BE2C (cell line): ENCODE measurements at places on chromosomes 12 and 14.

DNA sequence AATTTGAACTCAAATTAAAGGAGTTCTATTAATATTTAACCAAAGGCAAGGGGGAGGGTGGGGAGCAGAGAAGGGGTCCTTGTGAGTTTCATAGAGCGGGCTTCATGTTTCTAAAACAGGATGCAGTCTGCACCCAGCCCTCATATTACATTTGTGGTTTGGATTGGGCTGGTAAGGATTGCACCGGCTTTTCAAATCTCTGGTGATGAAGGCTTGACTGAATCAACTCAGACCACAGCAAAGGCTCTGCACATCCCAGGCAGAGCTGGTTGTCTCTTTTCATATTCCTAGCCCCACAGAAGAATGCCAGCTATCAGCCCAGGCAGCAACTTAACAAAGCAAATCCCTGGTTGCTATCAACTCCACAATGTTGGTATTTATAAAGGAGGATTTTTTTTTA lies 1221.4 kb downstream of the VRK1 start:
- DNase-seq: no peak

DNA sequence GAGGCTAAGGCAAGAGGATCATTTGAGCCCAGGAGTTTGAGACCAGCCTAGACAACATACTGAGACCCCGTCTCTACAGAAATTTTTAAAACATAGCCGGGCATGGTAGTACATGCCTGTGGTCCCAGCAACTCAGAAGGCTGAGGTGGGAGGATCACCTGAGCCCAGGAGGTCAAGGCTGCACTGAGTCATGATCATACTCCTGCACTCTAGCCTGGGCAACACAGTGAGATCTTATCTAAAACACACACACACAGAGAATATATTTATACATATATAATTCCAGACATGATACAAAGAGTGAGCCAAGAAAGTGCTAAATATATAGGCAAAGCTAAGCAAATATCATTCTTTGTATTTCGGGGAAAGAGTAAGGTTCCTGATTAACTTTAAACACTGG lies 9.4 kb downstream of the ZFC3H1 start:
- no peak for DNase-seq

GRCh38 chr12:99983456-99984258 lies 1.1 kb downstream of the ANKS1B start:
- DNase-seq: no peak

DNA sequence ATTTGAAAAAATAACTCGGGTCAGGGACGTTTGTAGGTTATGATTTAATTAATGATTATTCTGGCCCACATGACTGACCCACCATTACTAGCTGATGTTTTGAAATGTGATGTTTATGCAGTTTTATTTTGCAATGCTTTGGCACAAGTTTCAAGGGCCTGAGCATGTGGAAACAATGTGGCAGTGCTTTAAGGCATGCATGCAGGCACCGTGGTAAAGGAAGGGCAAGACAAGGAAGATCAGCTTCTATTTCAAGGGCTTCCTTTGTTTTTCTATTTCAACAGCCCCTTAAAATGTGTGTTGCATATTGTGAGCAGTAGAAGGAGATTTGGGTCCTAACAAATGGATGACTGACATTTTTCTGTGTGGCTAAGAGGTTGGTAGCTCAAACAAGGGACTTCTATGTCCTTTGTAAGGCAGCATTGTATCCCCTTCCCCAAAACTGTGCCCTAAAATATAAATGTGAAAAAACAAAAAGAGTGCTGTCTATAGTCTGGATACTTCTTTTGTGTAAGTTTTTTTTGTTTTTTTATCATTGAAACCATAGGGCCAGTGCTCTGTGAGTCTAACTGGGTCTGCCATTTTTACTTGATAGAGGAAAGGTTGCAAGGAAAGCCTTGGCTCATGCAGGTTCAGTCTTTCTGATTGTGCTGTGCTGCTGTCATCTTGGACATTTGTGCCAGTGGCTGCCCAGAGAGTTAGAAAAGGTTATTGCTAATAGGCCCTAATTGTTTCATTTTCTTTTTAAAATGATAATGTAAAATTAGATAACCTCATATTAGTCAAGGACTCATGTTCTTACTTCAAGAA lies 103.5 kb downstream of the FGD4 start:
- DNase-seq: no peak

GRCh38 chr14:86672080-86672479 lies 1142.1 kb downstream of the FLRT2 start:
- no peak for DNase-seq

DNA sequence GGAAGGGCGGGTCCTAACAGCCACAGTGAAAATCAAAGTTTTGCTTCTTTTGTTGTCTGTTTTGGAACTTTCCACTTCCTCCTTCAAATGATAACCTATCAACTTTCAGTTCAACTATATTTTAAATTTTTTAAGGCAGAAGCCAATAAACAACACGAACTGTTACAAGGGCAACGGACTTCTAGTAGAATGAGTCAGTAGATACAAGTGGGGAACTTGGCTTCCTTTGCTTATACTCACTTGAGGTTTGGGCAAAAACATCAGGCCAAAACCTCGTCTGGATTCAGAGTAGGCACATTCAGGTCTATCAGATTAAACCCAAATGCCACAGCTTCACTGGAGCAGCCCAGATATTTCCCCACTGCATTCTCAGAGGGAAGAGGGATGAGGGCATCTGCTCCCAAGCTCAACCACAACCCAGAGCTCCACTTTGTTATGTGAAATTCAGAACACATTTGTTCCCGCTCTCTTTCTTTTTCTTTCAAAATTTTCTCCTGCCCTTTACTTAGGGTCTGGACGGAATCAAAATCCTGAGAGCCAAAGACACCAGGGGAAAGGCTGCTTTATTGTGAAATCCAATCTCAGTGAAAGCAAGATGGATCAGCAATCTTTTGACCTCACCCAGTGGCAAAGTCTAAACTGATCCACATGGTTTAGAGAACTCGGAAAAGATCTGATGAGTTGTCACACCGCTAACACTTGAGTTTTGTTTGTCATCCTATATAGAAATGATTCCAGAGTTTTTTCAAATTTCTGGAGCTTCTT lies 152.5 kb upstream of the BTG1 start:
- no peak for DNase-seq

DNA sequence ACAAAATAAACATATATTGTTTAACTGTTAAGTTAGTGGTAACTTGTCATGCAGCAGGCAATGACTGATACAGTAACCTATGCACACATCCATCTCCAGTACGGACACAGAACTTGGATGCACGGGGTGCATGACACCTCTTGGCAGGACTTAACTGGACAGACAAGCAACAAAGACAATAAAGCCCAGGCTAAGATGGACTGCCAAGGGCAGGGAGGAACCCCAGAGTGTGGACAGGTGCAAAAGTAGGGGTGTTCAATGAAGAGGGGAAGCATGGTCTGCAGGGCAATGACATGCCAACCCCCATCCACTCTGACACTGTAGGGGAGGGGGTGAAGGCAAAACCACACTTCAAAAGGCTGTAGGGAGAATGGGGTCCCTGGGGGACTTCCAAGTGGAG lies 11.7 kb downstream of the SSH1 start:
- no peak for DNase-seq

GRCh38 chr12:47610686-47611252 lies 95.1 kb downstream of the RPAP3 start:
- no peak for DNase-seq

DNA sequence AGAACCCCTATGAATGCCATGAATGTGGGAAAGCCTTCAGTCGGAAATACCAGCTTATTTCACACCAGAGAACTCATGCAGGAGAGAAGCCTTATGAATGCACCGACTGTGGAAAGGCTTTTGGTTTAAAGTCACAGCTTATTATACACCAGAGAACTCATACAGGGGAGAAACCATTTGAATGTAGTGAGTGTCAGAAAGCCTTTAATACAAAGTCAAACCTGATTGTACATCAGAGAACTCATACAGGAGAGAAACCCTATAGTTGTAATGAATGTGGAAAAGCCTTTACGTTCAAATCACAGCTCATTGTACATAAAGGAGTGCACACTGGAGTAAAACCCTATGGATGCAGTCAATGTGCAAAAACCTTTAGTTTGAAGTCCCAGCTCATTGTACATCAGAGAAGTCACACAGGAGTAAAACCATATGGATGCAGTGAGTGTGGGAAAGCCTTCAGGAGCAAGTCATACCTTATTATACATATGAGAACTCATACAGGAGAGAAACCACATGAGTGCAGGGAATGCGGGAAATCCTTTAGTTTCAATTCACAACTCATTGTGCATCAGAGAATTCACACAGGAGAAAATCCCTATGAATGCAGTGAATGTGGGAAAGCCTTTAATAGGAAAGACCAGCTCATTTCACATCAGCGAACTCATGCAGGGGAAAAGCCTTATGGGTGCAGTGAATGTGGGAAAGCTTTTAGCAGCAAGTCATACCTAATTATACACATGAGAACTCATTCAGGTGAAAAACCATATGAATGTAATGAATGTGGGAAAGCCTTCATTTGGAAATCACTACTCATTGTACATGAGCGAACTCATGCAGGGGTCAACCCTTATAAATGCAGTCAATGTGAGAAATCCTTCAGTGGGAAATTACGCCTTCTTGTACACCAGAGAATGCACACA lies 22.3 kb downstream of the ZNF268 start:
- DNase-seq: no peak

- DNase-seq: no peak
Observed at GRCh38 chr12:129300011-129300410, 446.7 kb downstream of the GLT1D1 start.

- no peak for DNase-seq
Observed at GRCh38 chr12:124622331-124622730, 54.9 kb upstream of the NCOR2 start.

- DNase-seq: no peak
Observed at GRCh38 chr12:40942326-40942725, 245.8 kb upstream of the PDZRN4 start.

DNA sequence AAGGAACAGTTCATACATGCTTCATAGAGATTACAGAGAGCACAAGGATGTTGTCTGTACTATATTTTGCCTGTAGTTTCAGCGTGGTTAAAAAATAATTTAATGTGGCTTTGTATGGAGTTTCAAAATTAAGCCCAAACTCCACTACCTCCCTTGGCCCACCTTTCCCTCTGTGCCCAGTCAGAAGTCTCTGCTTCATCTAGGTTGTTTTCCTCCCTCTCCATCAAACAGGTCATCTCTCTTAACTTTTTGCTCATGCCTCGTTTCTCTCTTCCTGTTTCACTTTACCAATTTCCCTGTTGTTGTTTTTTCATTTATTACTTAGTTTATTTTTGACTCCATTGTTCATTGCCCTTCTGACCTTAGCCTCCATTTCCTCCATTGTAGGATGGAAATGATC lies 94.9 kb upstream of the NEDD1 start:
- no peak for DNase-seq

DNA sequence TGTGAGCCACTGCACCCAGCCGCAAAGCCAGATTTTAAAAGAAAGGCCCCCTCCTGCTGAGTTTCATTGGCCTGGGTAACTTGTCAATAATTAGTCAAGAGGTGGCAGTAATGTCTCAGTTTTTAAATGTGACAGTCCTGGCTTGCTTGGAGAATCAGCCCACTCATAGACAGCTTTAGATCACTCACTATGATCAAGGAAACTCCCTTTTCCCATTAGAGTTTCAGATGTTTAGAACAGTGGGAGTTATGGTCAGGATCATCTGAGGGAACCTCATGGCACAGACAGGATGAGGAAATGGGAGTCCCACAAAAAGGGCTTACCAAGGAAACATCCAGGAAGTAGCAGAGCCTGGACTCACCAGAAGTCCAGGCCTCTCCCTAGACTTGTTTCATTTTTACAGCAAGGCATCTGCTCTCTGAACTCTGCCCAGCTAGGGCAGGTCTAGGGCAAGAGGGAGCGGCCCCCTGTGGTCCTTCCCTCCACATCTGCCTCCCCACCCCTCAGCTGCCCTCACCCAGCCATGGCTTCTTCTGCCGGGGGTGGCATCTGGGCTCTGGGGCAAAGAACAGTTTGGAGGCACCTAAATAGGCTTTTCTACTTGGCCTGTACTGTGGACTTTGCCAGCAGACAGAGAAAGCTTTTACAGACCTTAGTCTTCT lies 11.2 kb downstream of the BCL2L14 start:
- DNase-seq: no peak

GRCh38 chr12:65826353-65827171 lies 2.3 kb downstream of the HMGA2 start:
- no peak for DNase-seq

GRCh38 chr12:54840244-54840865 lies 14.0 kb upstream of the MUCL1 start:
- no peak for DNase-seq

GRCh38 chr14:95946867-95947266 lies 70.2 kb downstream of the TUNAR start:
- no peak for DNase-seq

DNA sequence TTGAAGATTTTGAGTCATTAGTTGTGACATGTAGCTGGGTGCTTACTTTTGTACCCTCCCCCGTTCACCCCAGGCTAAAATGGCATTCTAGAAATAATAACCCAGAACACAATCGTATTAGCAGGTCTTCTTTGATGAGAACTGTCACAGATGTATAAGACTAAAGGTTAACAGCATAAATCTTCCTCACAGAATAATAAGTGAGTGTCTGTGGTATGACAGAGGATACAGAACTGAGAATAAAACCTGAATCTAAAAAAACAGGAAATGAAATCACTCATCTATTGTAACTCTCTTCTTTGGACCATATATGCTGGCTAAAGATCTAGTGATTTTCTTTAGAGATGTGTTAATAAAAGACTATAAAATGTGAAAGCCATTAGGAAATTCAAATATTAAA lies 746.6 kb downstream of the LRFN5 start:
- DNase-seq: no peak

DNA sequence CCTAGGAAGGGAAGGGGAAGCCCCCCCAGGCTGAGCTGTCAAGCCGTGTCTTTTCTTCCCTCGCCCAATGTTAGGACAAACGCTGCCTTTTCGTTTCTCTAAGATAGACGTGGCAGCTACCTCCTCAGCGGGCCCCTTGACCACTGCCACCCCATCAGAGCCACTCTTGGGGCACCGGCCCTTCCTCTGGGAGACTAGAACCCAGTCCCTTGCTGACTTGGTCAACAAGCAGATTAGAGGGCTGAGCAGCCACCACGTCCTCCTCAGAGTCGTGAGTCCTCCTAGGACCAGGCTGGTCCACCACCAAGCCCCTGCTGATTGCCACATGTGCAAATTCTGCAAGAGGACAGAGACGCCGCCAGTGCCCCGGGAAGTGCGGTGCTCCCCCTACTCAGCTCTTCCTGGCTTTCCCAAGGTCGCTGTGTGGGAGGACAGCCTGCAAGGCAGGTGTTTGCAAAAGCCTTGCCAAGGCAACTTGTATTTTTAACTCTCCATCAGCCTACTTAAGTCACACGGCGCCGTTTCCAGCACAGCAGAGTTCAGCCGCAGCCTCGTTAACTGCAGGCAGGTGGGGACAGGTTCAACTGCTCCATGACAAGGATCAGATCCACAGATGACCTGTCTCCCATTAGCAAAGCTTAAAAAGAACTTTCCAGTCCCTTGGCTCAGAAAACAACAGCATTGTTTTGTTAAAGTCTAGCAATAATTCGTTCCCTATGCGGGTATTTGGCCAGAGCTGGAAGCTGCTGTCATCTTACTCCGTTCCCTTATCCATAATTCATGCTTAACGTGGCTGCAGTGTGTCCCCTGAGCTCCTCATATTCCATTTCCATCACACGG lies 65.6 kb downstream of the TESC start:
- DNase-seq: no peak
